ENCODE measurements at places on chromosomes 4 and X. TPM values are rescaled to one million over a fixed set of nuclear protein-coding genes. Genes with fewer than 3 reads are reported as not detected.

CYSLTR1 gene
- total RNA-seq = 0.25 TPM

FAT1 gene
- 34.3 TPM for total RNA-seq

DUSP21 gene
- not detected for total RNA-seq

TMEM129 gene
- total RNA-seq = 23.8 TPM

MAGIX gene
- 2.7 TPM for total RNA-seq

MGAT4D gene
- not detected for total RNA-seq

BANK1 gene
- not detected for total RNA-seq

CEP135 gene
- 4.2 TPM for total RNA-seq

RASL11B gene
- 24.8 TPM for total RNA-seq

SERTM2 gene
- total RNA-seq = not detected

AWAT2 gene
- total RNA-seq = not detected

EGFL6 gene
- not detected for total RNA-seq

S100P gene
- not detected for total RNA-seq

CLOCK gene
- 7.6 TPM for total RNA-seq

CFAP99 gene
- not detected for total RNA-seq

SYTL5 gene
- total RNA-seq = not detected

CXCL13 gene
- total RNA-seq = not detected

SPOCK3 gene
- total RNA-seq = 26.8 TPM

FSTL5 gene
- total RNA-seq = 9.2 TPM

STPG2 gene
- 0.66 TPM for total RNA-seq

TAB3 gene
- total RNA-seq = 19.9 TPM

CRMP1 gene
- 947 TPM for total RNA-seq

ODAPH gene
- not detected for total RNA-seq

HTN3 gene
- not detected for total RNA-seq

USP51 gene
- total RNA-seq = 2.7 TPM

PRSS12 gene
- total RNA-seq = 113 TPM

ZFP42 gene
- total RNA-seq = 17.4 TPM

LNX1 gene
- 0.10 TPM for total RNA-seq

TNMD gene
- total RNA-seq = not detected

PROM1 gene
- 36.9 TPM for total RNA-seq

PPAT gene
- 15.9 TPM for total RNA-seq

CSAG2 gene
- not detected for total RNA-seq

DCAF12L2 gene
- total RNA-seq = 0.51 TPM

LAMP2 gene
- 48.9 TPM for total RNA-seq

CTAG2 gene
- not detected for total RNA-seq

PDHA1 gene
- 216 TPM for total RNA-seq

SPANXC gene
- total RNA-seq = not detected

FOXO4 gene
- 20.2 TPM for total RNA-seq

DKK2 gene
- not detected for total RNA-seq

IL15 gene
- not detected for total RNA-seq

UGT2A1 gene
- total RNA-seq = not detected

ANXA10 gene
- not detected for total RNA-seq

FOXR2 gene
- not detected for total RNA-seq

AFF2 gene
- total RNA-seq = 12.2 TPM

F8A2 gene
- not detected for total RNA-seq

PPP4R3C gene
- not detected for total RNA-seq

CSAG1 gene
- 0.98 TPM for total RNA-seq

TMEM150C gene
- total RNA-seq = 5.1 TPM

Measured in glutamatergic neuron (in vitro differentiated cells).